ENCODE measurements at places on chromosomes 5 and 9.
A peak's percentile ranks its signal among the peaks of the same experiment; 100 is the strongest.

- no peak for DNase-seq
Measured at GRCh38 chr5:132010989-132011621, 353 bp downstream of the ACSL6 start.

- no peak for DNase-seq
Measured at GRCh38 chr9:17695482-17695881, 116.6 kb downstream of the SH3GL2 start.

- no peak for DNase-seq
Measured at GRCh38 chr9:75418518-75418917, 330.2 kb downstream of the OSTF1 start.

DNA sequence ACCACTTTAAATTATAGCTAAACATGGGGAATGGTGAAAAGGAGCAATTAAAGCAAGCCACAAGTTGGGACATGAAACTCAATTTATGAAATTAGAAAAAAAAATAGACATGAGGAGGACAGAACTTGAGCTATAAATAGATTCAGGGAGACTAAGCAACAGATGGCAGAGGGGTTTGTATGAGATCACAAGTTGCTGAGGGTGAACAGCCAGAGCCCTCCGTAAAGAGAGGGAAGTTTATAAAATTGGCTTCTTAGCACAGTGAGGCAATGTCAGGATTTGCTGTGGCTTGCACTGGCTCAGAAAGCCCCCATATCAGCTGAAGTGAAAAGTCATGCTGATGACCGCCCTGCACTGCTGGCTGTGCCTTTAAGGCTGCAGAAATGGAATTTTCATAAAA, 443.4 kb upstream of the CD180 start:
- peak; percentile 80 for DNase-seq

GRCh38 chr9:118586978-118587377, 782.3 kb downstream of the BRINP1 start:
- no peak for DNase-seq

DNA sequence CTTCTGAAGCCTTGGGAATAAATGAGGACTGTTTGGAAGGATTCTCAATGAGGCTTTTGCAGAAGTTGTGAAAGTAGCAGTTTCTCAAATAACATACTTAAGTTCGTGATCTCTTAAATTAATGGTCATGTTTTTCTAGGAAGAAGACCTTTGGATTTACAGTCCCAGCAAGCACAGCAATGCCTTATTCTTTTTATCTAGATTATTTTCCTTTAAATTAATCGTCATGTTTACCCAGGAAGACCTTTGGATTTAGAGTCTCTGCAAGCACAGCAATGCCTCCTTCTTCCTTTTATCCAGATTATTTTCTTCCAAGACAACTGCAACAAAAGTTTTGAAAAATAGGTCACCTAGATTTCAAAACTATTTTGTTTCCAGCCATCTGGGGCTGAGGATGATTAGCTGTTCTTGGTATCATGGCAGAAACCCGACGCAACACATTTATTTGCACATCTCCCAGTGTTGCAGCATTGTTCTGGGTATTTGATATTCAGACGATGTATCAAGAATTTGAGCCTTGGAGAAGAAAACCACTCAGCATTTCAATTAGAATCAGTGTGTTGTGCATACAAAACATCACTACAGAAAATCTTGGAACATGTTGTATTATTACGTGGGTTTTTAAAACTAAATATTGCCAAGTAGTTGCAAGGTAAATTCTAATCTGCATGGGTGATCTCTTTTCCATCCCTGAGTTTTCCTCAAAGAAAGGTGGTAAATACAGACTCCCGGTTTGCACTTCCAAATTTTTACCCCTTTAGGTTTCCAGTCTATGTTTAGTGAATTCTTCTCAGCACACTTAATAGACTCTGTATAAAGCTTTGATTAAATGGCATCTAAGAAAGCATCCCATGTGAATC, 50.9 kb downstream of the JAKMIP2 start:
- no peak for DNase-seq

- no peak for DNase-seq
Measured at GRCh38 chr5:172771439-172772111, 580 bp upstream of the DUSP1 start.

DNA sequence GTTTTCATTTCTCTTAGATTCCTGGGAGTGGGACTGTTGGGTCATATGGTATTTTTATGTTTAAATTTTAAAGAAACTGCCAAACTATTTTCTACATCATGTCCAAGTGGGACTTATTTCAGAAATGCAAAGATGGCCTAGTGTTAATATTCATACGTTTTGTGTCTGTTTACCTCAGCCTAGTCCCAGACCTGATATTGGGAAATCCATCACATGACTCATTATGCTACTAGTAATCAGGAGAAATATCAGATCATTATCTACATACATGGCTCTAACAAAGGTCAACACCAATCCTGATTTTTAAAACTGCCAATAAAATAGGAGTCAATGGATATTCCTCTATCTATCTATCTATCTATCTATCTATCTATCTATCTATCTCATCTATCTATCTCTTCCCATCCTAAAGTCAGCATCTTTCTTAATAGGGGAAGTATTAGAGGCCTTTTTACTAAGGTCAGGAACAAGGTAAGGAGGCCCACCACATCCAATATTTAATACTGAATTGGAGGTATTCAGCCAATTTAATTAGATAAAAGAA, 4.7 kb downstream of the RASGEF1C start:
- DNase-seq: no peak

GRCh38 chr5:177369645-177370440, 12.1 kb downstream of the RGS14 start:
- no peak for DNase-seq

- DNase-seq: no peak
Measured at GRCh38 chr5:155106221-155106620, 92.7 kb downstream of the KIF4B start.

DNA sequence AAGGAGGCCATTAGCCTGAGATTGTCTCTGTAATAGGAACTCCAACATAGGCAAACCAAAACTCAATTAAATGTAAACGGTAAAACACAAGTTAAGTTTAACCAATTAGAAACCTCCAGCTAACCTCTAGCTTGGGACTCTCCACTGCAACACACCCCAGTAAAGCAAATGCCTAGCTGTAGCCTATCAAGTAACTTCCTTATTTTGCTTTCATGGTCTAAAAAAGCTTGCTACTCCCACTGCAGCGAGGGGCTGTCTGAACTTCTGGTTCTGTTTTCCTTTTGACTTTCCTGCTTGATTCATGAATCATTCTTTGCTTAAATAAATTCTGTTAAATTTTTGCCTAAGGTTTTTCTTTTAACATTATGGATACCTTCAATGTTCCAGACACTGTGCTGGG, 24.4 kb upstream of the C5orf46 start:
- DNase-seq: no peak

DNA sequence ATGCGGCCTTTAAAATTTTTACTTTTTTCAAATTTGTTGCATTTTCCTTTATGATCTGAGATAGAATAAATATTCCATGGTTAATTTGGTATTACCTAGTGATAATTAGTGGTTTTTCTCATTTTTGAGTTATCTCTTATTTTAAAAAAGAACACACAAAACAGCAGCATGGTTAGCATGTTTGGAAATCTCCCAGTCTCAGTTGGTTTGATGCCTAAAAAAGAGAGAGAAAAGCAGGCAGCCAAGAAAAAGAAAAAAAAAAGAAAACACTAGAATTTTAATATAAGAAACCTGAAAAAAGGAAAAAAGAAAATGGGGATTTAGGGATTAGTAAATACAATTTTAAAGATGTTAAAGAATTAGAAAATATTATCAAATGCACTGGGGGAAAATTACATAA, 15.3 kb downstream of the SUSD1 start:
- no peak for DNase-seq

DNA sequence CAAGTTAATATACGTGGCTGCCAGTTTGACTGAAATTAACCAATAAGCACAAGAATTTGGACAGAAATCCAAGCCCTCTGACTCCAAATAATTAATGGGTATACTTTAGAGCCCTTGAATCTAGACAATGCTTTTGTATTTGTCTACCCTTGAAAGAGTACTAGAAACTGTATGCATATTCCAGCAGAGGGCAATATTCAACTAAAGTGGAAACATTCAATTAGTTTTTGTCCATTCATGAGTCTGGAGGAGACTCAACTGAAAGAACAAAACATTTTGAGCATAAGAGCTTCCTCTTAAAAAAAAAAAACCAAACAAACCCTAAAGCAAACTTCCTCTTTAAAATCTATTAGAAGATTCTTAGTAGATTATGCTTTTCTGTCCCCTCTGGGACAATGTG, 157.8 kb downstream of the ARHGEF28 start:
- peak; percentile 68 for DNase-seq

GRCh38 chr5:77356740-77357139, 135.4 kb downstream of the WDR41 start:
- DNase-seq: no peak

DNA sequence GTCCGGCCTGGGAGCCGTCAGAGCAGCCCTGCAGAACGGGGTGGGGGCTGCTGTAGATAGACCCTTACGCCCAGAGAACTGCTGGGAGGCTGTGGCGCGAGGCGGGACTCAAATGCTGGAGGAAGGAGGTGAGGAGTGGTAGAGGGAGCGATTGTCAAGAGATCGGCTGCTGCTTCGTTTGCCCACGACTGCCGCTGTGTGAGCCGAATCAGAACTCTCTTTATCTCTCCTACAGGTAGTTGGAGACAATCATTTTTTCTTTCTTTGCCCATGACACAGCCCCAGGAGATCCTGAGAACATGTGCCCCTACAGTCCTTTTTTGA, 456 bp downstream of the ZNF79 start:
- no peak for DNase-seq

DNA sequence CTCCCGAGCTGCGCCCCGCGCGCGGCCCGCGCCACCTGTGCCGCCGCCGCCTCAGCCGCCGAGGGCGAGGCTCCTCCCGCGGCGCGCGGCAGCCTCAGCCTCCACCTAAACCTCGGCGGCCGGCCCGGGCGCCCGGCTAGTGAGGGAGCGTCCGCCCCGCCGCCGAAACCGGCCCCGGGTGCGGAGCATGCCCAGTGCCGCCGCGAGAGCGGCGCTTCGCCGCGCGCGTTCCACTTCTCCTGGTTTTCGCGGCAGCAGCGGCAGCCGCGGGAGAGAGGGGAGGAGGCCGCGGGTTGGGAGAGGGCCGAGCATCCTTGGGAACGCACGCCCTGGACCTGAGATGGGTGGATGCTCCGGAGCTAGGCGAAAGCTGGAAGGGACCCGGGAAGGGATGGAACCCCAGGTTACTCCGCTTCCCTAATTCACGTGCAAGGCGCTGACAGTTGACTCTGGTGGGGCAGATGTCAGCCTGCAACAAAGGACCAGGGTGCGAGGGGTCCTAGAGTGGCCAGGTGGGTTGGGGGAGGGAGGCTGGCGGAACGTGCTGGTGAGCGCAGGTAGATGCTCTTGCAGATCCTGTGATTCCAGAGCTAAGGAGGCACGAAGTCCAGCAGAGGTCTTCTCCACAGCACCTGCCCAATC, at the start of gene CTNND2:
TSS of gene CTNND2 (minus strand) at position 182 of the 642 bp plus-strand sequence. CDS start 593 bp downstream, outside the sequence.
- DNase-seq: peak; percentile 77

- no peak for DNase-seq
Measured at GRCh38 chr5:173668910-173669309, 52.5 kb upstream of the BOD1 start.

GRCh38 chr9:128253140-128253990, 22.4 kb downstream of the GOLGA2 start:
- no peak for DNase-seq

- no peak for DNase-seq
Measured at GRCh38 chr5:180291234-180291940, 496 bp downstream of the MAPK9 start.

GRCh38 chr9:99419070-99419469, 197.0 kb downstream of the SEC61B start:
- no peak for DNase-seq

DNA sequence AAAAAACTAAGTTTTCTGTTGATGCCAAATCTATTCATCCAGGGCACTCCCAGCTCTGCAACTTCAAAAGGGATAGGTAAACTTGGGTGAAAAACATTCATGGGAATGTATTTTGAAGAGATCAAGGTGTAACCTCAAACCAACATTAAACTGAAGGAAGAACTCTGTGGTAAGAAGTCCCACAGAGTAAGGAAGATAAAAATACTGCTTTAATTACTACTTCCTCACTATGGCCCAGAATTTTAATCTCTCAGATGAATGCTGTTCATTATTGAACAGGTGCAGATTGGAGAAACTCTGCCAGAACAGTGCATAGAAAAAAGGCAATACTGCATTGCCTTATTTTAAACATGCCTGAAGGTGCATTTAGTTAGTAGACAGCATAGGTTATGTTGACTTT, 37.6 kb upstream of the ANXA1 start:
- no peak for DNase-seq

DNA sequence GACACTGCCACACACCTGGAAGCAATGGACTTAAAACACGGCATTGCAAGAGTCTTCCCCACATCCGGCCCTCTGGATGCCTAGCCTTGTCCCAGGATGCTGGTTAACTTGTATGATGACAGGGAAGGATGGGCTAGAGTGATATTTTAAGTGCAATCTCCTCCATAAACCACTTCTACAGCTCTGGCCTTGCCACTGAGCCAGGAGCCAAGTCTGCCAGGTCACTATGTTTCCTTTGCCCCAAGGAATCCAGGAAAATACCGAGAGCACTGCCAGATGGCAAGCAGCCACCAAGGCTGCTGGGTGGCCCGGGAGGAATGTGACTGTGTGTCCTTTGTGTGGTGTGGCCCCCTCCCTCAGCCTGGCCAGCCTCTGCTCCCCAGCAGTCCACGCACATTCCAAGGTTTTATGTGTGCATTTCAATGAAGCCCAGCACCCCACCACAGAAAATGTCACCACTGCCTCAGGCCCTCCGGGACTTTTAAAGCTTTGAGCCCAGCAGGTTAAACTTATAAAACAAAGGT, 106.0 kb downstream of the FRMD3 start:
- DNase-seq: no peak

DNA sequence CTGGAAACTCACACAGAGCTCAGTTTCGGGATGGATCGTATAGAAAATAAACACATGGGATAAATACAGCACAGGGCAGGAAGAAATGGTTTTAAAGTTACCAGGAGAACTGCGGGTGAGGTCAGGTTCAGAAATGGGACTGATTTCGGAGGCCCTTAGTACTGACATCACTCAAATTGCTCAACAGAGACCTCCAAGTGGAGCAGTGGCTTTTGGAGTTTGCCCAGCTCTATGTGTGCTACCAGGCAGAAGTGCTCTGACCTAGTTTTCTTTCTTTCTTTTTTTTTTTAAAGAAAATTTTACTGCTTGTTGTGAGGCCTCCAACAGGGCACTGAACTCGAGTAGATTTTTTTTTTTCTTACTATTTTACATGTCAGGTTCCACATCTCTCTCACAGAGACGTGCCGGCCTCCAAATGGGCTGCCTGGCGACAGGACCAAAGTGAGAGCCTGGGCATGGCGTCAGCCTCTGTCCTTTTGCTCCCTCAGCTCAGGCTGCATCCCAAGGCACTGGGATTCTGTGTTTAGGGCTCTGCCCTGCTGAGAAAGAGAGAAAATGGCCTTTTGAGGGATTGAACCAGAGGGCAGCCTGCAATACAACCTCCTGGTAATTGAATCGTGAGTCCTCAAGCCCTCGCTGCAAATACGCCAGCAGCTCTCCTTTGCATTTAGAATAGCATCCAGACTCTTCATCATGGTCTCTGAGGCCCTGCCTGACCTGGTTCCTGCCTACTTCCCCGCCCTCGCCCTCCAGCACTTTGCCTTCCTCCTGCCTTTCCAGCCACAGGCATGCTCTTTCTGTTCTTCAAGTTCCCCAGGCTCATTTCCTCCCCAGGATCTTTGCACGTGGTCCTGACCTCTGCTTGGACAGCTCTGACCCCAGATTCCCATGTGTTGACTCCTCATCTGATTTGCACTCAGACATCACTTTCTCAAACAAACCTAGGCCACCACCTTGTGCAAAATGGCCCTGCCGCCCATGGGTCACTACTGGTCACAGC, 173.5 kb downstream of the FGF1 start:
- DNase-seq: no peak
